ENCODE measurements at places on chromosomes 2 and 18.

- DNase-seq = peak; percentile 53
Observed at GRCh38 chr2:19711470-19712372, 190.1 kb downstream of the TTC32 start.

DNA sequence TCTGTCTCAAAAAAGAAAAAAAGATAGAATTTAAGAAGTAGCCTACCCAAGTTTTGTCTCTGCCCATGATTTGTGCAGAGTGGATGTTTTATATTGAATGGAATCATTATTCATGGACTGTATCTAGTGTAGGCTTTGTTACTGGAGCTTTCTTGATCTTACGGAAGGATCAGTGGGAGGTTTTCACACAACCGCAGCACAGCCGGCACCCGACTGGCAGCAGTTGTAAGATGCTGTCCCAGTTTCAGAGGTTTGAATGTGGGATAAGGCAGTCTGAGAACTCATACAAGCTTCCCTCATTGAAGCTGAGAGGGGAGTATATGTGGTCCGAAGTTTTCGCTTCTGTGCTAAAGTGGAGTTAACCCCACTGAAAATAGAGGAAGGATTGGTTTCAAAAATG, 19.7 kb upstream of the SAG start:
- DNase-seq = no peak

DNA sequence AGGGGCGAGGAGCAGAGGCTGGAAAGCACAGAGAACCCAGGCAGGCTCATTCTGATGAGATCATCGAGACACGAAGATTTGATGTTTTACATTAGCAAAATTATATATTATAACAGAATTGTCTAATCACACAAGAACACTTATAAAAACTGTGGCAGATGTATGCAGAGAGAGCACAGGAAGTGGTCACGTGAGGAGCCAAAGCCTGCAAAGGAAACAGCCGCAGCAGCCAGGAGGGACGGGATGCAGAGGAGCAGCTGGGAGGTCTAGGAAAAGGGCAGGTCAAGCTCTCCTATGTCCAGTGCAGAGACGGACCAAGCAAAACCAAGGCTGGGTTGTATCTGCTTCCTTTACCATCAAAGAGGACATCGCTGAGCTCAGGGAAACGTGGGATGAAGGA, 355.1 kb upstream of the MYT1L start:
- no peak for DNase-seq

DNA sequence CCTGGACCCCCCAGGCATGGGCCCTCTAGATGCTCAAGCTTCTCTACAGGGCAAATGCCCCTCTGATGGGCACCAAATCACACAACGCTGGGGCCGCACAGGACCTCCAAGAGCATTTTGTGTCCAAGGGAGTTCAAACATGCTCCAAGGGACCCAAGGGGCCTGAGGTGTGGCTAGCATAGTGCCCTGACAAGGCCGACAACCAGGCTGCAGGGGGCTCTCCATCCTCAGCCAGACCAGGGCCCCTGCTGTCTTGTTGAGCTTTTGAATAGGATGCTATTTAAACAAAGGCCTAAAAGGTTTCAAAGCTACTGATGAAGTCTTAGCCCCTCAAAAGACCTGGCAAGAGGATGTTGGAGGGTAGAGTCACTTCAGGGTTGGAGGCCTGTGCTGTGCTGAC, 33.1 kb downstream of the EN1 start:
- no peak for DNase-seq

GRCh38 chr2:146388757-146389156, 1456.1 kb upstream of the ACVR2A start:
- no peak for DNase-seq

- no peak for DNase-seq
Observed at GRCh38 chr2:15159206-15159605, 401.9 kb downstream of the NBAS start.

DNA sequence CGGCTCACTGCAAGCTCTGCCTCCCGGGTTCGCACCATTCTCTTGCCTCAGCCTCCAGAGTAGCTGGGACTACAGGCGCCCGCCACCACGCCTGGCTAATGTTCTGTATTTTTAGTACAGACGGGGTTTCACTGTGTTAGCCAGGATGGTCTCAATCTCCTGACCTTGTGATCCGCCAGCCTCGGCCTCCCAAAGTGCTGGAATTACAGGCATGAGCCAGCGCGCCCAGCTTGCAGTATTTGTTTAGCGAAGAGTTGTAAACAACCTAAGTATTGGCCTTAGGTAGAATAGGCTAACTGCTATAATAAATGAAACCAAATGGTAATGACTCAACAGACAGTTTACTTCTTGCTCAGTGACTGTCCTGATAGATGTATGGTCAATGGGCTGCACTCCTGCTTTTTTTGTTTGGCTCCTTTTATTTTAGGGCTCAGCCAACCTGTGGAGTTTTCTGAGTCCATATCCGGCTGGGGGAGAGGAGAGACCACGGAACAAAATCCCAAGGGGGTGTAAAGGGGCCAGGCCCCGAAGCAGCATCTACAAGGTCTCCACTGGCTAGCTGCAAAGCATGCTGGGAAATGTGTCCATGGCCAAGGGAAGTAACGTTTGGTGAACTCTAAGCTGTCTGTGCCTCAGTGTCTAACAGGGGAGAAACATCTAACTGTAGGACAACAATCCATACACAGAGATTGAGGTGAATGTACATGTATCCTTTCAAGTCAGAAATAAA, 841.0 kb upstream of the ID2 start:
- DNase-seq = no peak

DNA sequence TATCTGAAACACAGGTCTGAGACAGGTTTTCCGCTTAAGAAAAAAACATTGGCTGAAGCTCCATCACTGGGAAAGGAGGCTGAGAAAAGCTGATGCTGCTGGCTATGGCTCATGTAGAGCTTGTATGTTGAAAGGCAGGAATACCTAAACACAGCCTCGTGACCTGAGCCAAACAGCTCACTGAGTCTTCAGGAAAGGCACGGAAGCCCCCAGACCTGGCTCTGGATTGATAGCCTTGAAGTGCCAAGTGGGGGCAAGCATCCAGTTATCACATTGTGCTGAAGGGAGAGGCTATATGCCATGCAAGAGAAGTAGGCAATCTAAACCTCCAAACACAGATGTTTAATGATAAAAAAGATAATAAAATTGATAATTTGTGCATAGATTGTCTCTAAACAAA, 21.9 kb downstream of the CYTIP start:
- no peak for DNase-seq

- no peak for DNase-seq
Observed at GRCh38 chr18:50855976-50856757, 22.8 kb upstream of the ME2 start.

GRCh38 chr2:171688129-171688465, 828 bp downstream of the DYNC1I2 start:
- peak; percentile 10 for DNase-seq

GRCh38 chr18:47149457-47150028, 757 bp downstream of the HDHD2 start:
- DNase-seq = no peak
